ENCODE measurements at places on chromosomes 4 and X.
A peak's percentile ranks its signal among the peaks of the same experiment; 100 is the strongest.

DNA sequence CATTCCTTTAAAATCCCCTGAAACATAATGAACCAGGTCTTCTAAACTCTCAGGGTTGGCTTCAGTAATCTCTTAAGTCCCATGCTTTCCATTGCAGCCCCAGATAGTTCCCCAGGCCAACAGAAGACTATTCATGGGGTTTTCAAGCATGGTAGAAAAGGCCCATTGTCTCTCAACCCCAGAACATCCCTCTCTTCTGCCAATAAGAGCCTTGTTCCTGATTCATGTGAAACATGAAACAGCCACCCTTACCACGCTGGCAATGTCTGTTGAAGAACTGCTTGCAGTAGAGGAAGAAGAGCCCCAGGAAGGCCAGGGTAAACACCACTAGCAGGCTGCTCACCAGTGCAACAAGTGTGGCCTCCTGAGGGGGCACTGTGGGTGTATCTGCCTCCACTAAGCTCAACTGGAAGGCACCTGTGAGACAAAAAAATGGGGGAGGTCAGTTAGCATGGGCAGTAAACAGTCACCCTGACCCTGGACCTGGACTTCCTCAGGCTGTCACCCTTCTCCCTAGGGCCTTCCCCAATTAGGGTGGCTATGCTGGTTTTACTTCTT is 36.4 kb downstream of the EDA2R start:
- no peak for DNase-seq

GRCh38 chr4:24753519-24753918 is 41.9 kb upstream of the SOD3 start:
- DNase-seq: no peak

DNA sequence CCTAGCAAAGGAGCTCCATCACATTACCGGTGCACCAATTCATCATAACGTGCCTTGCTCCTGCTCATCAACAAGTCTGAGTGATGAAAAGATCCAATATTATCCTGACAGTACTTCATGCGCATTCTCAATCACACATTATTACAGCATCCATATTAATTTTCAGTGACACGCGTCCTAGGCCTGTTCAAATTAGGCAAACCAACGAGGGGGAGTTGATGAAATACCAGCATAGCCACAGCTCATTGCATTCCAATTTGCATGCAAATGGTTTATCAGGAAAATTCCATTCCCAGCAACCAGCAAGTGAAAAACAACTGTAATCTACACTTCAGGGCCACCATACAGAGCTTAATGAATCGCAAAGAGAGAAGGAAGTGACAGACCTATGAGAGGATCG is 236.9 kb downstream of the DCLK2 start:
- DNase-seq: no peak

- DNase-seq: no peak
These were observed 34.2 kb downstream of the AGA start for GRCh38 chr4:177408023-177408422.

GRCh38 chrX:150337026-150337425 is 26.1 kb upstream of the MAMLD1 start:
- DNase-seq: no peak

DNA sequence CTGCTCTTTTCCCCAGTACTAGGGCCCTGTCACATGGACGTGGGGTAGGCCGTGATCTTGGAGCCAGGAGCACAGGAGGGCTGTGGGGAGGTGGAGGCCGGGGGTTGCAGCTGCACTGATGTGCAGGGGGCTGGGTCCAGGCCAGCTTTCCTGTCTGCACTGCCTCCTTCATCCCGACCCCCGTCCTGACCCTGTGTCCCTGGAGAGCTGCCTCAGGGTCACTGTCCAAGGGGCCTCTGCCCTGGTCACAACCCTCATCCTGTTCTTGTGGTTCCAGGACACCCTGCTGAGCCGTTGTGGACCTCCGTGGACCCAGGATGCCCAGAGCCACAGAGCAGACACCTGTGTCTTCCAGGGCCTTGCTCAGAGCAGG is 91.7 kb upstream of the ADRA2C start:
- no peak for DNase-seq

GRCh38 chr4:101977076-101977475 is 186.5 kb downstream of the BANK1 start:
- peak; percentile 96 for DNase-seq

DNA sequence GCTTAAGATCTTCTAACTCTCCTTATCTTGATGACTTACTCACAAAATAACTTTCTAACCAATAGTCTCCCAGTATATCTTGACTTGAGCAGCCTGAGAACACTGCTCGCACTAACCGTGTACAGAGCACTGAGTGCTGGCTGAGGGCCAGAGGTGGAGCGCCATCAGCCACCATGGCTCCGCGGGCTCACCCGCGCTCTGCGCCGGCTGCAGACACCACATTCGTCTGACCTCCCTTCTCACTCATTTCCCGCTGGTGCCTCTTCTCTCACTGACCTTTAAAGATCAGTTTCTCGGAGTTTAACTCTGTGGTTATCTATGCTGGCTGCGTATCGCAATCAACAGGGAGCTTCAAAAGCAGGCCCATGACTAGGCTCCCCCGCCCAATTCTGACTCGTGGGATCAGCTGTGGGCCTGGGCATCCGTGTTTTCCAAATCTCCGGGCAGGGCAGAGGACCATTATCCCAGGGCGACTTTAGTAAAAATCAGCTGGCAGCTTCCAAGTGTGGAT is 78.6 kb downstream of the HAUS3 start:
- no peak for DNase-seq

- DNase-seq: no peak
These were observed at the start of gene NDP for GRCh38 chrX:43973249-43974099. NDP (minus strand) TSS chrX:43973390; CDS start chrX:43958645, 14,745 bp downstream.

DNA sequence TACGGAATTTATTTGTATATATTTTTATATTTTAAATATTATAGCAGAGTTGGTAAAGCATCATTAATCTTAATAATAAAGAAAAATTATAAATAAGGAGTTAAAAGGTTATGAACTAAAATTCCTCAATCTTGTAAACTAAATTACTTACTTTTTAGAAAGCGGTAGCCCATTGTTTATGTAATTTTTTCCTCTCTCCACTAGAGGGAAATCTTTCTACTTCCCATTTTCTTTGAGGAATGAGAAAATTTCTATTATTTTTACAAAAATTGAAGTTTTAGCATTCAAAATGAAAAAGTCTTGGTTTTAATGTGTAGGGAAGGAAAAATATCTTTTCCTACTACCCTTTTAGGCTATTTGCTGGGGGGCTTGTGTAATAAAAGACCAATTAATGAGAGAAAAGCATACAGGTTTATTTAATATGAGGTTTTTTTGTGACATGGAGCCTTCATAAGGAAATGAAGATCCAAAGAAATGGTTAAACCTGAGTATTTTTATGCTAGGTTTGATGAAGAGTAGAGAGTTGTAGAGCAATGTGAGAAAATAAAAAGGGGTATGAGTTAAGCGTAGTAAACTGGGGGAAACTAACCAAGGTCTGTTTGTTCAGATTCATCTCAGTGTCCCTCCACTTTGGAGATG is 68.7 kb upstream of the ADAD1 start:
- DNase-seq: no peak

DNA sequence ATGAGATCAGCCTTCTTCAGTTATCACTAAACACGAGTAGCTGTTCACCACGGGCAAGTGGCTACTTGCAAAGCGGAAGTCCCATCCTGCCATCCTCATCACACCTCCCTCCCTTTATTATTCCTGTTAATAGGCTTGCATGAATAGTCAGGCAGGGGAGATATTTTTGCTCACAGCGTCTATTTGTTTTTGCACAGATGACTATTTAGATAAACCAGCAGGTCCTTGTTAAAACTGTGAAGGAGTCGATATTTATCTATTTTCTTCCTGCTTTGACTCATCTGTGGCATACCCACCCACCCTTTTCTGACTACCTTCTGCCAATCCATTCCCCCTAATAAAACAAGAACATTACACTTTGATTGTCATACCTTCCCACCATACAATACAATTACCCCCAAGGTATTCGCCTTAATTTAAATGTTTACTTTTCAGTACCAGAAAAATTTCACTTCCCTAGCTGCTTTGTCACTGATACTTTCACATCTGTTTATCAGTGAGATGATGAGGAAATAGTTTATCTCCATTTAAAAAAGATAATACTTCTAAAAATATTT is 96.6 kb upstream of the BANK1 start:
- no peak for DNase-seq

- DNase-seq: no peak
These were observed 83.4 kb downstream of the MSN start for GRCh38 chrX:65750674-65751469.

DNA sequence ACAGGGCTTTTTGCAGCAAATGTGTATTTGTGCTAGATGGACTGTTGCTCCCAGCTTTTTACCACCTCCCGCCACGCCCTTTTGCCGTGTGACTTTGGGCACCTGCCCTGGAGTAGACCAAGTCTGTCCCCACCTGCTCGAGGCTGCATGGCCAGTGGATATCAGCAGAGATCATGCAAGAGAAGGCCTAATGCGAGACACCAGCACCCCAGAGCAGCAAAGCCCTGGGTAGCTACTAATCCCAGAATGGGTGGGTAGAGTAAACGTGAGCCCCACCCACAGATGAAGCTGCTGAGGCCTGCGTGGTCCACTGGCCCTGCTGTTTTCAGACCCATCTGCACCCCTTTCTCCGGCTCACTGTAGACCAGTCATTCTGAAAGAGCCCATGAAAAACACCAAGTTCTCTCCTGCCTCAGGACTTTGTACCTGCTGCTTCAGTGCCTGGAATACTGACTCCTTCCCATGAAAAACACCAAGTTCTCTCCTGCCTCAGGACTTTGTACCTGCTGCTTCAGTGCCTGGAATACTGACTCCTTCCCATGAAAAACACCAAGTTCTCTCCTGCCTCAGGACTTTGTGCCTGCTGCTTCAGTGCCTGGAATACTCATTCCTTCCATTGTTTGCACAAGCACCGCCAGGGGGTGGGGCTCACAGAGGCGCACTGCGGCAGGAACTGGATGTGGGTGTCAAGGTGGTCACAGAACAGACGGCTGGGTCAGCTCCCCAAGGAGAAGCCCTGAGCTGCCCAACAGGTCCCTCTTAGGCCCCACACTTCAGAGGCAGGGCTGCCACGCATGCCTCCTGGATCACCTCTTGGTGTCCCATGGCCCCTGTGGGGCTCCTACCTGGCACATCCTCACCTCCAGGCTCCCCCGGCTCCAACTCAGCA is 5.1 kb upstream of the TNIP2 start:
- DNase-seq: no peak

GRCh38 chr4:41538887-41539498 is 1.0 kb downstream of the LIMCH1 start:
- no peak for DNase-seq

GRCh38 chrX:105167233-105167632 is 53.3 kb downstream of the TEX13A start:
- no peak for DNase-seq

GRCh38 chr4:174061026-174061425 is 222.4 kb downstream of the FBXO8 start:
- DNase-seq: no peak

DNA sequence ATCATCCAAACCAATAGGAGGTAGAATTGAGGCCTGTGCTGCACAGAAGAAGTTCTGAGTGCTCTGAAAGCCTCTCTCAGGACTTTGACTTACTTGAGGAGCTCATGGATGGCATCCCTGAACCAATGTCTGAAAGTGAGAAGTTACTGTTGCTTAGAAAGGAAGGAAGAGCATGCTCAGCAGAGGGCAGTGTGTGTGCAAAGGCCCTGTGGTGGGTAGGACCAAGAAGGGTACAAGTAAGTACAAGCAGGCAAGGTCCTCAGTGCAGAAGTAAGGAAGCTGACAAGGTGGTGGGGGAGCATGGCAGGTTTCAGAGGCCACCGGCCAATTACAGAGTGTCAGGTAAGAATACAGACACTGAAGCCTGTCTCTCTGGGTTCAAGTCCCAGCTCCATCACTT is 31.4 kb upstream of the LGI2 start:
- DNase-seq: no peak

- DNase-seq: no peak
These were observed 49.6 kb downstream of the SLC2A9 start for GRCh38 chr4:9971711-9972110.

DNA sequence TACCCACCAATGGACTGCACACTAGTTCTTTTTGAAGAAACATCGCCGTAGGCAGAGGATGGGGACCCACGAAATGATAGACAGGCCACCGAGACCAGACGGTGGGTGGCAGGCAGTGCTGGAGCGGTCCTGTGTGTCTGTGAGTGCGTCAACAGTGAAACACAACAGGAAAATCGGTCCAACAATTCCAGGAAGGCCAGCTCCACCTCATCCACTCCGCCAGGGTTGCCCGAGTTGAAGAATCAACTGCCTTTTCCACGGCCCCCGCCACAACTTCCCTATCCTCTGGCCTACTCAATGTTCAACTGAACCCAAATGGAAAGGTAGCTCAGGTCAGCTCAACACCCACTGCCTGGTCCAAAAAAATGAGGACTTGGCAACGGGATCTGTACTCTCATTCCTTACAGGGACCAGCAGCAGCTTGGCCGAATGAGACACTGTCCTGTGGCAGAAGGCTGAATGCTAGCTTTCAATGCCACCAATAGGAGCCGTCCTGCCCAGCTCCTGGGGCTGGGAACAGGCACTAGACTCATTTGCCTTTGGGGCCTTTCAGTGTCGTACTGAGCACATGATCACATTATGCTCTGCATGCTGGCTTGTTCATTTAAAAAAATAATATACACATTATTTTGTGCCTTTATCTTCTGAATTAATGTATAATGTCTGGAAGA is 43.5 kb downstream of the MID1 start:
- no peak for DNase-seq

- DNase-seq: no peak
These were observed 45.1 kb upstream of the TSPAN7 start for GRCh38 chrX:38516196-38516774.

DNA sequence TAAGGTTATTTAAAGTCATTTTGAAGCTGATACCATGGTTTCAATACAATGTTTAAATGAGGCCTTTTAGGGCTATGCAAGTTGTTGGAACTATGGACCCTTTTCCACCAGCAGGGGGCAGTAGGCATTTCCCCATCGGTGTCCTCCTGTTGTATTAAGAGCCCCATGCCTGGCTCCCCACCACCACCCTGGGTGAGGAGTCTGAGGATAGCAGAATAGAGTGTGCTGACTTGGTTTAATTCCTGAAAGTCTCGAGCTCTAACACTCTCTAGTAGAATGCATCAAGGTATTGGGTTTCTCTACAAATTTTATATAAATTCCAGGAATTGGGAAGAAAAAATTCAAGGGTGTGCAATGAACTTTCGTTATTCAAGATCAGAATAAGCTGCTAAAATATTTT is 234.8 kb upstream of the JADE1 start:
- DNase-seq: no peak

- no peak for DNase-seq
These were observed 179.1 kb upstream of the MAB21L2 start for GRCh38 chr4:150402871-150403272.

- peak; percentile 91 for DNase-seq
These were observed 350.0 kb downstream of the CAMK2D start for GRCh38 chr4:113411496-113411938.

DNA sequence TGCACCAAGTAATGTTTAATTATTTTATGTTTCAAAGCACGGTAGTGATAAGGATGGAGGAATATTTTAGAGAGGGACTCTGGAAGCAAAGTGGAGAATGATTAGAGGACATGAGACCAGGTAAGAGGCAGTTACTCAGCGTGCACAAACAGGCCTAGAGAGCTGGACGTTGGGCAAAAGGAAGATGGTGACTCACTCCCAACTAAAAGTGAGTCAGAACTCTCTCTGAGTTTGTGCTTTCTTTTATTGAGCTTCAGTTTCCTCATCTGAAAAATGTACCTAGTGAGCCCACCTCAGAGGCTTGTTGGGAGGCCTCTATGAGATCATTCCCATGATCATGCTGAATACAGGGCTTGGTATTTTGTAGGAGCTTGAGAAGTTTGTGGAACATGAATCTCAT is 1.6 kb upstream of the ZC4H2 start:
- DNase-seq: no peak

All from fibroblast of skin of left quadriceps (primary cell).